Activated naive CD8-positive, alpha-beta T cell treated with anti-CD3 and anti-CD28 coated beads for 36 hours (primary cell): ENCODE measurements at places on chromosomes 16 and 17.

- no peak for DNase-seq
These were observed 47.6 kb downstream of the SEC14L1 start for GRCh38 chr17:77188084-77189066.

- no peak for DNase-seq
These were observed 22.0 kb downstream of the OR3A1 start for GRCh38 chr17:3276126-3276525.

- no peak for DNase-seq
These were observed 121.2 kb downstream of the RPTOR start for GRCh38 chr17:80665792-80666191.

DNA sequence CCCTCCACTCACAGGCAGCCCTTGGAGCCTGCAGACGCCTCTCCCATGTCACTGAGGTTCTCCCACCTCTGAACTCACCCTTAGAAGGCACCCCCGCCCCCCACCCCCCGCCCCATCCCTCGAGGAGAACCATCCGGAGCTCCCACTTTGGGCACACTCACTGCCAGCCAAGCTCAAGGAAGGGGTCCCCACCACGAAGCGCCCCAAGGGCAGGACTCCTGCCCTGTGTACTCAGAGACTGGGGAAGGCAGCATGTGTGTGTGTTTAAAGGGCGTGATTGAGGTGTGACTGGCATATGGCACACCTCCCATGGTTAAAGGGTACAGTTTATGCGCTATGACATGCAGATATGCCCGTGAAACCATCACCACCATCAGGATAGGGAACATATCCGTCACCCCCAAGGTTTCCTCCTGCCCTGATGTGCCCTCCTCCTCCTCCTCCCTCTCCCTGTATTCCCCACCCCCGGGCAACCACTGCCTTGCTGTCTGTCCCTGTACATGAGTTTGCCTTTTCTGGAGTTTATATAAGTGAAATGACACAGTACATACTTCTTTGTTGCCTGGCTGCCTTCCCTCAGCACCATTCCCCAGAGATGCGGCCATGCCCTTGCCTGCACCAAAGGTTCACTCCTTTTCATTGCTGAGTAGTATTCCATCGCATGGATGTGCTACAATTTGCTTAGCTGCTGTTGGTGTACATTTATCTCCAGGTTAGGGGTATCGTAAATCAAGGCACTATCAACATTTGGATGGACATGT is 14.0 kb upstream of the RBFOX3 start:
- DNase-seq, result no peak

GRCh38 chr17:17126131-17127110 is 79.7 kb downstream of the PLD6 start:
- DNase-seq, result no peak

- DNase-seq, result no peak
These were observed 95.7 kb downstream of the KANSL1 start for GRCh38 chr17:46097497-46097896.

DNA sequence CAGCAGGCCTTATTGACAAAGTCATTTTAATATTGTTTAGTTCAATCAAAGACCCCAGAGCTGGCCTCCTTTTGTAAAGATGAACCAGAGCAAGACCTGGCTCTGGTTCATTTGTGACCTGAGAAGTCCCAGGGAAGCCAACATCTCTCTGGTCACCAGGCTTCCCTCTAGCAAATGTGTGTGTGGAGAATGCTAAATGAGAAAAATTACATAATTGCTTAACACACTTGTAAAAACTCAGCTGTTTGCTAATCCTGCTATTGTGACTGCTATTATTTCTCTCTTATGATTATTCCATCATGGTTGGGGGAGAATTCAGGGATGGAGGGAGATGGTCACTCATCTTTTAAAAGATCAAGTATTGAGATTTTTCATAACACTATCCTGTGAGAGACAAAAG is 94.3 kb upstream of the CLEC3A start:
- DNase-seq, result no peak

DNA sequence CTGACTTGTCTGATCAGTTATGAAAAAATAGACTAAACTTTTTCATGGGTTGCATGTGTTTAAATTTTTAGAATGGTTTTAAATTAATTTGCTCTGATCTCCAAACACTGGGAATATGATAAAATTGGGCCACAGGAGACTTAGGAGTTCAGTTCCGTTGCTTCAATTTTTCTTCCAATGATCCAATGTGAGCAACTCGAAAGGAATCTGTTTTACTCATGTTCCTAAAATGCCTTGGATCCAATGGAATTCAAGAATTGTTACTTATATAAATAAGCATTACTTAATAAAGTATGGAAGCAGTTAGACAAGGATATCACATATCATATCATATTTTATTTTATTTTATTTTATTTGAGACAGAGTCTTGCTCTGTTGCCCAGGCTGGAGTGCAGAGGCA is 56.0 kb upstream of the NACA2 start:
- DNase-seq, result no peak

DNA sequence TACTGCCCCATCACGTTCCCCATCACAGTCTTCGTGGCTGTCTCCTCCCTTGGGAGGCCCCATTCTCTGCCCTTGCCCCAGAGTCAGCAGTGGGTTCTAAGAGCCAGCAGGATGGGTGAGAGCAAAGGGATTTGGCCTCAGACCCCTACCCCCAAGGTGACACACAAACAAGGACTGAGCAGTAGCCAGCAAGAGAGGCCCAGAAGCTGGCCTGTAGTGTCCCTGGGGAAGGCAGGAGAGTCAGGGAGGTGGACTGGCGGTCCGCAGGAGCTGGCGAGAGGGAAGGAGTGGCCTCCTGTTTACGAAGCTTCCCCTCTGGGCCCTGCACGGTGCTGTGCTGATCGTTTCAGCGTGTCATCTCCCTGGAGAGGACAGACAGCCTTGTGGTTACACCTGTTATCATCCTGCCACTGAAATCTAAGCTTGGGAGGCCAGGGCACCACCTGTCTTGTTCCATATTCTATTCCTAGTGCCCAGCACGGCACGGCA is 8.4 kb downstream of the WDR81 start:
- DNase-seq, result no peak

DNA sequence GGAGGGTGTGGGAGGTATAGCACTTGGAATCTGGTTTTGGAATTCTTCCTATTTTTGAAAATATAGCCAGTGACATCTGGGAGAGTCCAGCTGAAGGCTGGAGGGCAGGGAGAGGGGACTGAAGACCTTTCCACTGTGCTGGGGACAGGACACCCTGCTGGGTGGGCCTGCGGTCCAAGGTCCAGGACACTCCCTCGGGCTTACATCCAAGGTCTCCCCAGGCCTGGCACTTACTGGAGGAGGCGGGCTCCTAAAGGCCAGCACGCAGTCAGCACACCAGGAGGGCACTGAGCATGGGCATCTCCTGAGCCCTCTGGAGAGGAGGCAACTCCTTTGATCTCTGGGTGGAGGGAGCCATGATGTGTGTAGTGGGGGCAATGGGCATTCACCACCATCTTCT is 35.5 kb upstream of the ETV4 start:
- no peak for DNase-seq

- DNase-seq, result no peak
These were observed 95.1 kb downstream of the METRNL start for GRCh38 chr17:83174362-83175118.

DNA sequence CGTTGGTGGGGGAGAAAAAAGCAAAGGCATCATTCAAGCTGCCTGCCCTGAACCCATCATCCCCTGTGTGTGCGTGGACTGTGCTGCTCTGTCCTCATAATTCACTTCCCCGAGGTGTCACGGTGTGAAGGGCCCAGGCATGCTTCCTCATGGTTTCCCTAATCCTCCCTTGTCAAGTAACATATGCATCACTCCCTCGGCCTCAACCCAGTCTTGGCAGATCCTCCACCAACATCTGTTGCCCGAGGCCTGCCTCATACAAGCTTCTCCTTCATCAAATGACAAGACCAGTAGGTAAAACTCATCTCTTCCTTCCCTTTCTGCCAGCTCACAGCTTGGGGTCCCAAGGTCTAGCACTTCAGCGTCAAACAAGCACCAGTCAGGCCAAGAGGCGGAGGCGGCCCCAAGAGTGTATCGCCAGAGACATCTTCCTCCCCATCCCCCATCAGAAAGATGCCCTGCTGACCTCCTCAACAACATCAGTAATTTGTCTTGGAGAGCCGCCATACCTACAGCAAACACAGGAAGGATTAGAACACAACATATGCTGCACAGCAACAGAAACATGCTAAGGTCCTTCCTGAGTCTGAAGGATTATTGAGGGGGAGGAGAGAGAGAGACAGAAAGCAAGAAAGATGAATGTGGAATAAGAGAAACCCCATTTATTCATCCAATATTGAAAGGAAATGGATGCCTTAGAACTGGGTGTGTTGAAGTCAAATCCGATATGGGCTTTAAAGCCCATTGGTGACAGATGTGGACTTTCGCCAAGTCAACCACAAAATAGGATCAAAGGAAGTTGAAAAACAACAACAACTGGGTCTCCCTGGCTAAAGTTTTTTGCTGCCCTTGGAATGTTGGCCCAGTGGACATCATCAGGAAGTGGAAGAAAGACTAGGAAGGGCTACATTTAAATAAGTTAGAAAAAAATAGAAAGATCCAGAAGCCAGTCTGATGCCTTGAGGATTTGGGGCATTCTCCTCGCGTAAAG is 38.4 kb downstream of the SOX9 start:
- DNase-seq, result no peak

GRCh38 chr16:12531937-12532336 is 271.8 kb downstream of the CPPED1 start:
- no peak for DNase-seq

- no peak for DNase-seq
These were observed 3.5 kb downstream of the RAB40C start for GRCh38 chr16:593406-593805.

- DNase-seq, result no peak
These were observed 27.2 kb downstream of the SNX20 start for GRCh38 chr16:50653633-50654519.

DNA sequence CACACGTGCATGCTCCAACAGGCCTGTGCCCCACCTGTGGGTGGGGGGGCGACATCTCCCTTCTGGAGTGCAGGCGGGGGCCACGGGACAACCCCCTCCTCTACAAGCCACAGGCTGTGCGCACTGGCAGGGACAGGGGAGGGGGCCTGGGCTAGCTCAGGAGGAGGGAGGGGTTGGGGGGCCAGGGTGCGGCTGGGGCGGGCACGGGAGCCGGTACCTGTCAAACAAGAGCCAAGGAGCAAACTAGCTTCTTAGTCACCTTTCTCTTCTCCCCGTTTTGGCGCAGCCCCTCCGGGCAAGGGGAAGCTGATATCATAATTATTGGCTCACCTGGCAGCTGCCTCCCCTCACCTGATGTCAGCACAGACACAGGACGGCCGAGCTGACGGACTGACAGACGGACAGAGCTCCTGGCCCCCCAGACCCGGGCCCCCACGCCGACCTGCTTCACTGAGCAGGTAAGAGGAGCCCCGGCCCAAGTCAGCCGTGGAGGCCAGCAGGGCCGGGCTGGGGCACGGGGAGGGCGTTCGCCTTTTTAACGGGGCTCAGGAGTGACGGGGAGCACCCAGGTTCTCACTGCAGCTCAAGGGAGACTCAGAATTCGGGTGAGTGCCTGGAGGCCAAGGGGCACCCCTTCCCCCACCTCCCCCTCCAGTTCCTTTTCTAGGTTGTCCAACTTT is at the start of gene FOXN1:
TSS of gene FOXN1 (plus strand) at position 363 of the 680 bp plus-strand sequence. CDS start 17,622 bp downstream, outside the sequence.
- no peak for DNase-seq

GRCh38 chr16:86964796-86965241 is 352.4 kb downstream of the C16orf95 start:
- DNase-seq, result no peak

- DNase-seq, result no peak
These were observed 467.1 kb downstream of the WWOX start for GRCh38 chr16:78566397-78567073.

DNA sequence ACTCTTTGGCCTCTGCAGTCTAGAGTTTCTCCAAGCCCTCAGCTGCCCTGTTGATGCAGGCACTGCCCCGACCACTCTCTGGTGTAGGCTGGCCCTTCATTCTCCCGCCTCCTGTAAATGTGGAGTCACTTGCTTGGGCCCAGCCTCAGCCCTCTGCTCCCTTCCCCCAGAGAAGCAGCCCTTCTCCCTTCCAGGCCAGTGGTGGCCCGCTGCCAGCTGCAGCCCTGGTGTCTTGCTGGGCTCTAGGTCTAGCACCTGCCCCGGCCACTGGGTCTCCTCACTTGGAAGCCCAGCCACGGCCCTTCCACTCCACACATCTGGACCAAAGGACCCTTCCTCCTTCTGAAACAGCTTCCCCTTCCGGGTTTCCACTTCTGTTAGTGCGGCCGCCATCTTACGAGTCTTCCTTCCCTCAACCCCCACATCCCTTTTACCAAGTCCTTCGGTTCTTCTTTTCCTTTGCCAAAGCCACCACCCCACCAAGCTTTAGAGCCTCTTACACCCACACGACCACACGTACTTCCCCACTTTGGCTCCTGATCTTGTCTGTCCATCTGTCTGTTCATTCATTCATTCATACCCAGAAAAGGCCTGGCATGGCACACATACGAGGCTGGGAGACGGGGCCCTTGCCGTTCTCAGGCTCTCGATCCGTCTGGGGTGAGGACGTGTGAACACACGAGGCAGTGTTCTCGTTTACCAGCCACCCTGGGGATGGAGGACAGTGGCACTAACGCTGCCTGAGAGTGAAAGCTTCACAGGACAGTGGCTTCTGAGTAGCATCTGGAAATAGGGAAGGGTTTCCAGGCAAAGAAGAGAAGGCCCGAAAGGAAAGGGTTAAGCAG is 68.0 kb downstream of the ABR start:
- DNase-seq, result no peak

- DNase-seq, result no peak
These were observed 2.3 kb downstream of the STX1B start for GRCh38 chr16:31008149-31008548.

- DNase-seq, result no peak
These were observed 5.0 kb upstream of the CETP start for GRCh38 chr16:56956756-56957155.

DNA sequence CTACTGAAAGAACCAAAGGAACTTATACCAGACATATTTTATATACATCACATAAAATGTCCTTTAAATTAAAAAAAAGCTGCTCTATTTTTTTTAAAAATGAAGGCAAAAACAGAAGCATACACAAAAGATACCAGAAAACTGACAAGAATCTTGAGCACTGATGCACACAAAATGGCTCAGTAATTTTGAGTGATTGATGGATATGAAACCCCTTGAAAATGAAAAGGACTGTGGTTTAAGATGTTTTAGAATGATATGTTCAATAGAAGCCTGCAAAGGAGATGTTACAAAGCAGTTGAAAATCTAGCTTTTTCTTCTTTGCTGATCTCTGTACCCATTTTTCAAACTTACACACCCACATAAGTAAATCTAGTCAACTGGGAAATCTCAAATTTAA is 2.7 kb downstream of the C16orf87 start:
- DNase-seq, result no peak

- no peak for DNase-seq
These were observed 282.9 kb downstream of the SOX9 start for GRCh38 chr17:72403713-72404209.

GRCh38 chr17:73256220-73256619 is 5.5 kb downstream of the CPSF4L start:
- no peak for DNase-seq

GRCh38 chr16:56858374-56858773 is 6.6 kb upstream of the SLC12A3 start:
- no peak for DNase-seq
